ENCODE measurements at places on chromosomes 11 and 22.

- no peak for DNase-seq
Observed at GRCh38 chr11:44572884-44573283, 7.4 kb downstream of the CD82 start.

DNA sequence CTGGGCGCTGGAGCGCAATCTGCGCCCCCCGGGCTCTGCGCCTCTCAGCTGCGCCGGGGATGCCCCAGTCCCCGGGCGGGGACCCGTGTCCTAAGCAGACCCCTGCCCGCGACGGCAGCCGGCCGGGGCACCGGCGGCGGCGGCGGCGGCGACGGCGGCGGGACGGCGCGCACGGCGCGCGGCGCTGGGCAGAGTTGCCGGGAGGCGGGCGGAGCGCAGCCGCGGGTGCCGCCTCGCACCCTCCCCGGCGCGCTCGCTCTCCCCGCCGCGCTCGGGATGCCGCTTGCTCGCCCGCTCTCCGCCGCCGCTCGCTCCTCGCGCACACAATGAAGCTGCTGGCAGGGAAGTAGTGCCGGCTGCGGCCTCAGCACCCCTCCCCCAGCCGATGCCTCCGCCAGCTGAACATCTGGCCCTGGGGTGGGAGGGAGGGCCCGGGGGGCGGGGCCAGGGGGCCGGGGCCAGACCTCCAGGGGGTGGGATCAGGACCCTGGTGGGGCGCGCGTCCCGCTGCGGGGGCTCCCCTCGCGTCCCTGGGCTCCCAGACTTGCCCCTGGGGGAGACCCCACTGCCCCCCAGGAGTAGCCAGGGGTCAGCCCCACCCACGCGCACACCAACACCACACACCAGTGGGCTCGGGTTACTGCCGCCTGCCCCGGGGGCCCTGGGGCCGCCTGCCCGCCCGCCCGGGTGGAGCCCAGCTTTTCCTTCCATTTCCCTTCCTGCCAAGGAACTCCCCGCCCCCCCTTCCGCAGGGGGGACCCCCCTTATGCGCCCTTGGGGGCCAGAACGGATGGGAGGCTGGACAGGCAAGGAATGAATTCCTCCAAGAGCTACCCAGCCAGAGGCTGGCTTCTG lies at the start of gene RCOR2:
Gene RCOR2 (minus strand): TSS at position 328 of the 855 bp plus-strand sequence. CDS start 708 bp downstream, outside the sequence.
- peak; percentile 60 for DNase-seq

DNA sequence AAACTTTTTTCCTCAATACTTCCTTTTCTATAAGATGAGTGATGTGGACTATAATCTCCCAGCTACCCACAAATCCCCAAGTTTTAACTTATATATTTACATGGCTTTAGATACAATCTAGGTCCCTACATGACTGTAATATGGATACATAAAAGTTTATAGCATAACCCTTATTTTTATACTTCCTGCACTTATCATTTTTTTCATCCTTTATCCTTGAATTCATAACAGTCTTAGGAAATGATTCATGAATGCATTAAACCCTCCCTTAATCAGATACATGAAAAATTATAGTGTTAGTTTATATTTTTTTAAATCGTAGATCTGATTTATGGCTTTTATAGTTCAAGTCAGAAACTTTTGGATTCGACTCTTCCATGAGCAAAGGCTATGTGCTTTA lies 195.8 kb downstream of the MAML2 start:
- DNase-seq, result no peak

DNA sequence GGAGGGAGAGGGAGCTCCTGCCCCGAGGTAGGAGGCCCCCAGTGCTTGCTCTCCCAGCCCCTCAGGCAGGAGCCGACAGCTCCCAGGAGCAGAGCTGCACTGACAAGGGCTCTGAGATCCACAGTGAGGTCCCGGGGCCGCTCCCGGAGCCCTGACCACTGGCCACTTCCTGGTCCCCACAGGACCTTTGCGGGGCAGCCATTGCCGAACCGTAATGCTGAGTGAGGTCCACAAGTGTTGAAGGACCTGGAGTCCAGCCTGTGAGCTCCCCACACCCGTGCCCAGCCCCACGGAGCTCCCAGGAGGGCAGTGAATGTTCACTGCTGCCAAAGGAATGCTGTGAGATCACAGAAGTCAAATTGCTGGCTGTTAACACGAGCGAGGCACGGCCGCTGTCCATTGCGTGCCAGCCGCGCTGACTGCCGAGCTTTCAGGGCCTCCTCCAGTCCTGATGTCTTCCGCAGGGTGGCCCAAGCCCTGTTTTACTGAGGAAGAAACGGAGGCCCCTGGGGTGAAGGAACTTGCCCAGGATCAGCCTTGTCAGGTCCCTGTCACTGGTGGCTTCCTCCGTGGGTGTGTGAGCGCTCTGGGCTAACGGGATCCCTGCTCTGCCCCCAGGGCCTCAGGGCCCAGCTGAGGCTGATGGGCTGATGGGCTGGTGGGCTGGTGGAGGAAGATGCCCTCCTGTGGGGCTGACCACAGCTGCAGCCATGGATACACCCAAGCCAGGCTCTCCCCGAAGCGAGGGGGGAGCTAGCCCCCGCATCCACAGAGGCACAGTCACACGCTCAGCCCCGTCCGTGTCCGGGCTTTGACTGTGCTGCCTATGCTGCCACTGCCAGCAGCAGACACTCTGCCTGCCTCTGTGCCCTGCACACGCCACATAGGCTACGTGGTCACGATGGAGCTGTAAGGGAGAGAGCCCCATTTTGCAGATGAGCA lies 70.8 kb downstream of the WNT7B start:
- DNase-seq, result no peak

- DNase-seq, result no peak
Observed at GRCh38 chr11:76685831-76686230, 15.3 kb upstream of the LRRC32 start.

GRCh38 chr11:443542-444199 lies 1.9 kb upstream of the ANO9 start:
- no peak for DNase-seq

GRCh38 chr11:85735876-85736460 lies 50.0 kb upstream of the CCDC89 start:
- no peak for DNase-seq

Measured in stimulated activated CD4-positive, alpha-beta T cell treated with anti-CD3 and anti-CD28 coated beads, Interleukin-4, amount 100 ng/mL, for 48 hours (primary cell).